ENCODE measurements at places on chromosomes 16 and 17. TPM values are rescaled to one million over a fixed set of nuclear protein-coding genes. Genes with fewer than 3 reads are reported as not detected.

The DOC2B gene
- 5.8 TPM for total RNA-seq

The VPS35 gene
- total RNA-seq = 97.4 TPM

The SEPHS2 gene
- 48.5 TPM for total RNA-seq

The TMIGD1 gene
- total RNA-seq = not detected

GRCh38 chr16:81600275-81600674 is 155.7 kb downstream of the CMIP start:
- H3K27ac ChIP-seq = no peak overlapping the region
- no peak overlapping the region for H3K4me3 ChIP-seq
- peaks cover 15% of the 10 kb centered on the region for H3K4me1 ChIP-seq
- no peaks in the 10 kb centered on the region for H3K36me3 ChIP-seq
- no peak for DNase-seq
- no peaks in the 10 kb centered on the region for H3K27me3 ChIP-seq

GRCh38 chr16:24138024-24138423 is 118.1 kb upstream of the CACNG3 start:
- no peak for DNase-seq
- no peaks in the 10 kb centered on the region for H3K36me3 ChIP-seq
- H3K4me3 ChIP-seq = no peak overlapping the region
- no peaks in the 10 kb centered on the region for H3K4me1 ChIP-seq
- no peak overlapping the region for H3K27ac ChIP-seq
- peaks cover 10% of the 10 kb centered on the region for H3K27me3 ChIP-seq

GRCh38 chr17:6870841-6871240 is 39.3 kb upstream of the TEKT1 start:
- no peak overlapping the region for H3K4me3 ChIP-seq
- no peak overlapping the region for H3K27ac ChIP-seq
- no peak for DNase-seq
- no peaks in the 10 kb centered on the region for H3K4me1 ChIP-seq
- no peaks in the 10 kb centered on the region for H3K27me3 ChIP-seq
- H3K36me3 ChIP-seq = no peaks in the 10 kb centered on the region

DNA sequence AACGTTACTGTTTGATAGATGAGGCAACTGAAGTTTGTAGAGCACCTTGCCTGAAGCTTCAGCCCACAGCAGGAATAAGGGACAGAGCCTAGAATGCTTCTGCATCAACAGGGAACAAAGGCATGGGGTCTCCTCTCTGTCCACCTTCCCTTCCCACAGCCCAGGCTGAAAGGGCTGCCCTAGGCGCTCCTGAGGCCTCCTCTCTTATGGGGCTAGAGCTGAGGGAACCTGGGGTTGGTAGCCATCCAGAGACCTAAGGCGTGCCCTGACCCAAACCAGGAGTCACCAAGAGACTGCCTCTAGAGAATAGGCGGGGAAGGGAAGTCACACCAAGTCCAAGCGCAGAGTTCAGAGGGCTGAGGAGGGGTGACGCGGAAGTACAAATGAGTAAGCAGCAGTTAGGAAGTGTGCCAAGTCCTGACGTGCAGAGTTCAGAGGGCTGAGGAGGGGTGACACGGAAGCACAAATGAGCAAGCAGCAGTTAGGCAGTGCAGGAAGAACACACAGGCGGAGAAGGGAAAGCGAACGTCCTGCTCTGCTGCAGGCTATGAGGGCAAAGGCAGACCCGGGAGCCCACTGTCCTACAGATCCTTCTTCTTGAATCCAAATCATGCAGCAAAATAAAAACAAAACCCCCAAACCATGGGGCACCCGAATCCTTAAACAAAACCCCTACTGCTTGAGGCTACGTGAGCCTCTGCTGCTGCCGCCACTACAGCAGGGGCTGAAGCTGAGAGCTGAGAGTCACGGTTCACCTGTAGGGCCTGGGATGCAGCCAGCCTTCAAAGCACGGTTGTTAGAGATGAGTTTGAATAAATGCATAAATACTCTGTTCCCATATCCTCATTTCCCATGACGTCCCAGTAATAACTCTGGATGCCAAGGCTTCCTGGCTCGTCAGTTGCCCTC is 2.7 kb upstream of the SPG7 start:
- H3K4me1 ChIP-seq = peaks cover 40% of the 10 kb centered on the region
- peak overlapping the region; percentile 28 for H3K4me3 ChIP-seq
- peak overlapping the region; percentile 94 for H3K27ac ChIP-seq
- H3K27me3 ChIP-seq = no peaks in the 10 kb centered on the region

- no peak for DNase-seq
- peaks cover 16% of the 10 kb centered on the region for H3K4me1 ChIP-seq
- no peaks in the 10 kb centered on the region for H3K27me3 ChIP-seq
- H3K36me3 ChIP-seq = peaks cover 6% of the 10 kb centered on the region
Observed at GRCh38 chr17:1557355-1558095, 5.1 kb downstream of the PITPNA start.

- no peak for DNase-seq
- H3K4me1 ChIP-seq = peaks cover 70% of the 10 kb centered on the region
- H3K4me3 ChIP-seq = no peak overlapping the region
Observed at GRCh38 chr17:57484826-57485565, 228.7 kb downstream of the MSI2 start.

DNA sequence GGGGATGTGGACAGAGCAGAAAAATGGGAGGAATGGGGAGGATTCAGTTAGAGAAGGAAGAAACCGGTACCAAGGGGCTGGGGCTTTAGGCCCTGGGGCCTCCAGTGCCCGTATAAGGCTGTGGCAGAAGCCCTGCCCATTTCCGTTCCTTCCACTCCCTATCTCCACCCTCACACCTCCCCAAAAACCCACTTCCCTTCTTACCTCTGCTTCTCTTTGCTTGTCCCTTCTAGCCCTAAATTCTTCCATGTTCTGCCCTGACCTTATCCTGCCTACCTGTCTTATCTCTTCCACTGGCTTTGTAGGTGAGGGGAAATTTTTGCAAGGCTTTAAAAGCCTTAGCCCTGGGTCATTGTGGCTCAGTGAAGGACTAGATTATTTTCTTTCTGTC is 4.1 kb downstream of the RNF167 start:
- no peaks in the 10 kb centered on the region for H3K36me3 ChIP-seq
- H3K4me3 ChIP-seq = no peak overlapping the region
- peaks cover 28% of the 10 kb centered on the region for H3K4me1 ChIP-seq
- no peaks in the 10 kb centered on the region for H3K27me3 ChIP-seq

- H3K27me3 ChIP-seq = no peaks in the 10 kb centered on the region
- no peak overlapping the region for H3K27ac ChIP-seq
- H3K4me3 ChIP-seq = no peak overlapping the region
Observed at GRCh38 chr17:60671482-60671881, 6.2 kb upstream of the BCAS3 start.

DNA sequence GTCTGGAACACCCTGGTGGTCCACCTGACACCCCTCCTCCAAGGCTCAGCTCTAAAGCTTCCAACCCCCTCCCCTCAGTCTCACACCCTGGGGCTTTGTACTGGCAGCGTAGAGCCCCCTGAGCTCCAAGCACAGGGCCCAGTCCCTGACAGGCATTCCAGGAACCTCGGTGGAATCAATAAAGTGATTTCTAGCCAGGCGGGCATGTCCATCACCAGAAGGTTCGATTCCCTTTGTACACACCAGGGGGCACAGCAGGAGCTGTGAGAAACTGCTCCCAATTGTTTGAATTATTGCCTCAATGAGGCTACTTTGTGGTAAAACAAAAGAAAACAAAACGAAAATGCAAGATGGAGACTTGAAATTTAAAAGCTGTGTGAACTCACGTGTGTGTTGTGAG is 51.8 kb downstream of the SMPD3 start:
- H3K27ac ChIP-seq = no peak overlapping the region
- H3K27me3 ChIP-seq = no peaks in the 10 kb centered on the region
- H3K4me1 ChIP-seq = no peaks in the 10 kb centered on the region
- DNase-seq = no peak
- H3K36me3 ChIP-seq = no peaks in the 10 kb centered on the region

GRCh38 chr16:70520612-70521297 is 2.6 kb downstream of the COG4 start:
- H3K4me3 ChIP-seq = no peak overlapping the region
- H3K36me3 ChIP-seq = peaks cover 31% of the 10 kb centered on the region
- no peaks in the 10 kb centered on the region for H3K27me3 ChIP-seq
- DNase-seq = no peak
- H3K27ac ChIP-seq = no peak overlapping the region
- peaks cover 20% of the 10 kb centered on the region for H3K4me1 ChIP-seq

GRCh38 chr16:68257906-68258800 is 6.2 kb upstream of the SLC7A6 start:
- DNase-seq = peak; percentile 89
- H3K27ac ChIP-seq = peak overlapping the region; percentile 94
- H3K36me3 ChIP-seq = peaks cover 49% of the 10 kb centered on the region

DNA sequence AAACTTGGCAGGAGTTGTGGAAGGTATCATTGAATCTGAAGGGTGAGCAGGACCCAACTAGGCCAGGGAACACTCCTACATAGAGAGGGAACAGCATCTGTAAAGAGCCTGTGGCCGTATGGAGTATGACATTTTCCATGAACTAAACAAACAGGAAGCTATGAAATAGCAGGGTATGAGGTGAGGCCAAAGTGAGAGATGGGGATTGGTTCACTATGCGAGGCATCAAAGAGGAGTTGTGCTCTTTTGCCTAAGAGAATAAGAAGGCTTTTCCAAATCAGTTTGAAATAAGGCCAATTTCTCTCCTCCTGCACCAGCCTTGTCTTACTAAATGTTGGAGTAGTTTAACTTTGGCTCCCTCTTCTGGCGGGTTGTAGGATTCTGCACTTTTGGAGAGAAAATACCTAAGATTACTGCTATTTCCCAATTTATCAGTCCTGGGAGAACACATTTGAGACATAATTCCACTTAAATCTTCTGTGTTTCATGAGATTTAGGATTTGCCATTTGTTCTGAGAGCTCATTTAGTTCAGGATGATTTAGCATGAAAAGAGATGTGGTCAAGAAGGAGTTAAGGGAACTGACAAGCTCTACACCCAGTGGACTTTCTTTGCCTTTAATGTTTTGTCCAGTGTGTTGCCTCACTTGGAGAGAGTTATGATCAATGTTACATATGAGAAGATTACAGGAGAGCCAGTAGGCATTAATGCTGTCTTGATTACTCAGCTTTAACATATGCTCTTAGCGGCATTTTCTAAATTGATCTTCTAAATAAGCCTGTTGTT is 55.4 kb downstream of the TNRC6C start:
- H3K4me1 ChIP-seq = no peaks in the 10 kb centered on the region
- no peak overlapping the region for H3K27ac ChIP-seq
- no peak overlapping the region for H3K4me3 ChIP-seq
- peaks cover 8% of the 10 kb centered on the region for H3K36me3 ChIP-seq
- H3K27me3 ChIP-seq = no peaks in the 10 kb centered on the region

- no peak for DNase-seq
- no peak overlapping the region for H3K27ac ChIP-seq
- peaks cover 39% of the 10 kb centered on the region for H3K36me3 ChIP-seq
- no peaks in the 10 kb centered on the region for H3K27me3 ChIP-seq
- no peak overlapping the region for H3K4me3 ChIP-seq
- H3K4me1 ChIP-seq = peaks cover 27% of the 10 kb centered on the region
Observed at GRCh38 chr17:57982452-57983170, 5.4 kb downstream of the VEZF1 start.

DNA sequence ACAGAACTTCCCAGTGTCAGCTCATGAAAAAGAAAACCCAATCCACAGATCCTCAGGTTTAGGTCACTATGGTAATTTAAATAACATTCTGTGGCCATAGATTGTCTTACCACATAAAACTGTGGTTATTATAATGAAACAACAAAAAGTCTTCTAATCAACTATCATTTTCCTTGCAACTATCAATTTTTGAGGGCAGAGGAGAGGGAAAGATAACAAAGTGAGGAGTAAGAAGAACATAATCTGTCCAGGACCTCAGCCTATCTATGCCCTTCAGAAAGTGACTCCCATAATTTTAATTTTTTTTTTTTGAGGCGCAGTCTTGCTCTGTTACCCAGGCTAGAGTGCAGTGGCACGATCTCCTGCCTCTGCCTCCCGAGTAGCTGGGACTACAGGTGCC is 4.0 kb upstream of the GGNBP2 start:
- H3K36me3 ChIP-seq = no peaks in the 10 kb centered on the region
- no peaks in the 10 kb centered on the region for H3K27me3 ChIP-seq
- H3K4me3 ChIP-seq = no peak overlapping the region
